ENCODE measurements at places on chromosomes 12 and 14. TPM values are rescaled to one million over a fixed set of nuclear protein-coding genes. Genes with fewer than 3 reads are reported as not detected.

DNA sequence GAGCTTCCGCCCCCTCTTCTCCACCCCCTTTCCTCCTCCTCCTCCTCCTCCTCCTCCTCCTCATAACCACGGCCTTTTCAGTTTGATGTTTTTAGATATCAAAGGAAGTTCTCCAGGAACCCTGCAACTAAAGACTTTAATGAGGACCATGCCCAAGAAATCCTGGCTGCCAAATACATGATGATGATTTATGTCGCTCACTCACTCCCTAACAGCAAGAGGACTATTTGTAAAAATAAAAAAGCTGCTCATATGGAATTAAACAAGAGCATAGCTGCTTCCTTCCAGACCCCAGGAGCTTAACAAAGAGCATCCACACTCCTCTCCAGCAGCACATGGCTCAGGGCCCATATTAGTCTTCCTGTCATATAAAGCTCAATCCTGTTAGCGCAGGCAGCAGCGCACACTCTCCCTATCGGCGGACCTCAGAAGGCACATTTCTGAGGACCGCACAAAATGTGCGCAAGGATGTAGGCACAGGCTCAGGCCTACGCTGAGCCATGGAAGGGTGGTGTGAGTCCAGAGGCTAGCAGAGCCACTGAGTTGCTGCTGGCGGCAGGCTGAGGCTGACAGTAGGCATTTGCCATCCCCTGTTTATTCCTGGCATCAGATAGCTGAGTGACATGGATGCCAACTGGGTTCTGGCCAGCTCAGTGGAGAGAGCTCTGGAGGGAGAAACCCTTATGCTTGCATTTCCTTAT, 232.8 kb downstream of the MSRB3 start:
- DNase-seq: no peak

DNA sequence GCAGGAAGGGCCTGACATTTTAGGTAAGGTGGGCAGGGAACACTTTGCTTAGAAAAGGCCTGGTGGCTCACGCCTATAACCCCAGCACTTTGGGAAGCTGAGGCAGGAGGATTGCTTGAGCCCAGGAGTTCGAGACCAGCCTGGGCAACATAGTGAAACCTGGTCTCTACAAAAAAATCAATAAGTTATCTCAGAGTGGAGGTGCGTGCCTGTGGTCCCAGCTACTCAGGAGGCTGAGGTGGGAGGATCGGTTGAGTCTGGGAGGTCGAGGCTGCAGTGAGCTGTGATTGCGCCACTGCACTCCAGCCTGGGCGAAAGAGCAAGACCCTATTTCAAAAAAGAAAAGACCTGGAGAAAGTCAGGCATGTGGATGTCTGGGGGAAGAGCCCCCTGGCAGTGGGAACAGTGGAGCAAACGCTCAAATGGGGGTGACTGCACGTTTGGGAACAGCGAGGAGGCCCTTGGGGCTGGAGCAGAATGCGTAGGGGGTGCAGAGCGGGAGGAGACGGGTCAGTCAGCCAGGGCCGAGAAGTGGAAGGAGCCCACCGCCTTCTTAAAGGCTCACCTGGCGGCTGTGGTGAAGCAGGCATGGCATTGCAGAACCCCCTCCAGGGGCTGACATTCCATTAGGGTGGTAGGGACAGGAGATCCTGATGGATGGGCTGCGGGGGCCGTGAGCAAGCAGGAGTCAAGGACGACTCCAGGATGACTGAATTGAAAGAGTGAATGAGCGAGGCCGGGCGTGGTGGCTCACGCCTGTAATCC, 6.2 kb upstream of the KIF26A start:
- DNase-seq: no peak

DNA sequence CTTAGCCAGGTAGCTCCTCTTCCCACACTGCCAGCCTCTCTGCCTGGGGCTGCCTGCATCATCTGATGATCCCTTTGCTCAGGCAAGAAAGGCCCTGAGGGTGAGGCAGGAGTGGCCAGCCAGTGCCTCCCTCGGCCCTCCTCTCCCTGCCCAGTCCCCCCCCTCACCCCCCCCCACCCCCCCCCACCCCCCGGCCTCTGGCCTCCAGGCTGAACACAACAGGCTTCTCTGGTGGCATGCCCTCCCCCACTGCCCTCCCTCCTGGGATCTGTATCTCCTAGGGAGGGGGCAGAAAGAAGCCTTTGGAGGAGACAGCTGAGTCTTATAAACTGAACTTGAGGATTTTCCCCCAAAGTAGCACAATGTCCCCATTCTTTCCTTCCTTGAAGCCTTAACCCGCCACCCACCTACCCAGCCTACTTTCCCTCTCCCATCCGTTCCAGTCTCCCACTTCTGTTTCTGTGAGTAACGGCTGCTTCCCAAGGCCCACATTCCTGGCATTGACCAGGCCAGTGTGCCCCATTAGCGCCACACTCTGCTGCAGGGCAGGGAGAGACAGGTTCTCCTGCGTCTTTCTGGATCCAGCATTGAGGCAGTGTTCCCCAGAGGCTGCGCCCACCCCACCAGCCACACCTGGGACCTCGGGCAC, 82.1 kb downstream of the B4GALNT3 start:
- DNase-seq: no peak

DNA sequence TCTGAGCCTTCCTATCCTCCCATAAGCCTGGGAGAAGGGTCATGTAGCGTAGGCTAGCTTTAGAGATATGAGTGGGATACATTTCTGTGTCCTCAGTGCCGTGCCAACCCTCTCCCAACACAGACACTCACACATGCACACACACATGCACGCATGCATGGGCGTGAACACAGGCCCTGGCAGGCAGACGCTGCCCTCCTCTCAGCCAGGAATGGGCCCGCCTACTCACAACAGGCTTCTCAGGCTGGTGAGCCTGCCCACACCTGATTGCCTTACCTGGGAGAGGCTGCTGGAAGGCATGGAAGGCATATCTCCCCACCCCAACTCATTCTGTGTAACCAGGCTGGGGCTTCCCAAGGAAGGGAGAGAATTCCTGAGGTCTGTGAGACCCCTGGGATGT, 12.8 kb upstream of the ACVR1B start:
- no peak for DNase-seq

- no peak for DNase-seq
Observed at GRCh38 chr12:59643550-59643949, 47.7 kb downstream of the SLC16A7 start.

The SYNDIG1L gene
- total RNA-seq: not detected

The SPX gene
- total RNA-seq: 0.13 TPM

The KRT3 gene
- total RNA-seq: not detected

The MARK3 gene
- 56.1 TPM for total RNA-seq

The TMTC1 gene
- 0.28 TPM for total RNA-seq

The EVL gene
- total RNA-seq: 38.3 TPM

The ZNF385A gene
- total RNA-seq: 5.9 TPM

The NID2 gene
- 0.36 TPM for total RNA-seq

The MAX gene
- 41.4 TPM for total RNA-seq
